ENCODE measurements at places on chromosomes 5 and 9. TPM values are rescaled to one million over a fixed set of nuclear protein-coding genes. Genes with fewer than 3 reads are reported as not detected.

The AMACR gene
- total RNA-seq = 12.9 TPM

The STKLD1 gene
- total RNA-seq = 0.13 TPM

The LEAP2 gene
- 0.32 TPM for total RNA-seq

The PCDHA4 gene
- total RNA-seq = not detected

The C5orf46 gene
- total RNA-seq = not detected

The HMMR gene
- total RNA-seq = 15.6 TPM

The CCDC171 gene
- total RNA-seq = 1.0 TPM

The TICAM2 gene
- 4.9 TPM for total RNA-seq

The PCDHB5 gene
- total RNA-seq = 0.39 TPM

The SLF1 gene
- 10.5 TPM for total RNA-seq

The AGTPBP1 gene
- total RNA-seq = 8.8 TPM

The RANBP3L gene
- 0.13 TPM for total RNA-seq

The SLC6A7 gene
- total RNA-seq = not detected

All from epithelial cell of alveolus of lung (primary cell).